Liver (tissue), 10 donors: ENCODE measurements at places on chromosomes 16 and 17. TPM values are rescaled to one million over a fixed set of nuclear protein-coding genes. Genes with fewer than 3 reads are reported as not detected.

The NUPR1 gene
- 109 TPM for polyA plus RNA-seq

The GRB7 gene
- 1.9 TPM for polyA plus RNA-seq

The EPX gene
- polyA plus RNA-seq, result 0.09 TPM

The CACNG3 gene
- polyA plus RNA-seq, result not detected

The KRT36 gene
- not detected for polyA plus RNA-seq

DNA sequence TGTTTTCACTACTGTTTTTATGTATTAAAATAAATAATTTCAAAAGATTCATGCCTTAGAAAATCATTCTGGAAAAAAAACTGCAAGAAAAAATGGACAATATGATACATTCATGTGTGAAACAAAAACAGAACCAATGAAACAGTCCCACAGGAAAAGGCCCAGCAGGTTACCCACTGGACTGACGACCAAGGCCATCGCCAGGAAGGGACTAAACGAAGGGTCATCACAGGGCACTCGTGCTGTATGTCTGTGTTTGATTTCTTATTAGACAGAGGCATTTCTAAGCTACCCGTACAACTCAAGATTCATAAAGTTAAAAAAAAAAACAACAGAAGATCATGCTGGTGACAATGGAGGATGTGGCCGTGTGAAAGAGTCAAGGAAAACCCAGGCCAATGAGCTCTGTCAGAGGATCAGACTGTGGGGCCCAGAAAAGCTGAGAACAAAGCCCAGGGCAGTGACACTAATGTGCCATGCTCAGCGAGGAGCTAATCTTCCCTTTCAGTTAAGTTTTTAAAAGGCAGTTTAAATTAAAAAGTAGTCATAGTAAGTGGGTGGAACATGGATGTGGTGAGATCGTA lies 31.8 kb downstream of the NSMCE1 start:
- DNase-seq, result no peak

DNA sequence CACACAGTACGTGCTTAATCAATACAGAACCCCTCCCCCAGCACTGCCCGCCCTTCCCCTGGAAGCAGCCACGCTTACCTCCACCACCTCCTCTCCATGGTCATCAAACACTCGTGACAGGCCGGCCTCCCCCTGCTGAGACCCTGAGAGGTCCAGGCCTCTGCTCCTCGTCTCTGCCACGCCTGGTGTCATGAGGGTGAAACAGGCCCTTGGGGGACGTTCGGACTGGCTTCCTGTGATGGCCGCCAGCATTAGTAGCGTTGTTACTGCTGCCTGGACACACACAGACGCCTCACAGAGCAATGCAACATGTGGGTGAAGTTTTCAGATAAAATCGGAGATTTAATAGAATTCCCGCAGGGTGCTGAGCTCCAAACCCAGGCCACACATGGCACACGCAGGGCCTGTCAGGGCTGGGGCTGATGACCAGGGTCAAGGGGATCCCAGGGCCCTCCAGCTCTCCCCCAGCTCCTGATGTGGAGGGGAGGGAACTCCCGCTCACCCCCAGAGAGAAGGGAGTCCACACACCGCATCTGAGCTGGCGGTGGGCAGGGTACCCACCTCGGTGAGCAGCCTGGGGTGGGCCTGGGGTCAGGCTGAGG lies 15.9 kb upstream of the SLC38A10 start:
- no peak for DNase-seq

DNA sequence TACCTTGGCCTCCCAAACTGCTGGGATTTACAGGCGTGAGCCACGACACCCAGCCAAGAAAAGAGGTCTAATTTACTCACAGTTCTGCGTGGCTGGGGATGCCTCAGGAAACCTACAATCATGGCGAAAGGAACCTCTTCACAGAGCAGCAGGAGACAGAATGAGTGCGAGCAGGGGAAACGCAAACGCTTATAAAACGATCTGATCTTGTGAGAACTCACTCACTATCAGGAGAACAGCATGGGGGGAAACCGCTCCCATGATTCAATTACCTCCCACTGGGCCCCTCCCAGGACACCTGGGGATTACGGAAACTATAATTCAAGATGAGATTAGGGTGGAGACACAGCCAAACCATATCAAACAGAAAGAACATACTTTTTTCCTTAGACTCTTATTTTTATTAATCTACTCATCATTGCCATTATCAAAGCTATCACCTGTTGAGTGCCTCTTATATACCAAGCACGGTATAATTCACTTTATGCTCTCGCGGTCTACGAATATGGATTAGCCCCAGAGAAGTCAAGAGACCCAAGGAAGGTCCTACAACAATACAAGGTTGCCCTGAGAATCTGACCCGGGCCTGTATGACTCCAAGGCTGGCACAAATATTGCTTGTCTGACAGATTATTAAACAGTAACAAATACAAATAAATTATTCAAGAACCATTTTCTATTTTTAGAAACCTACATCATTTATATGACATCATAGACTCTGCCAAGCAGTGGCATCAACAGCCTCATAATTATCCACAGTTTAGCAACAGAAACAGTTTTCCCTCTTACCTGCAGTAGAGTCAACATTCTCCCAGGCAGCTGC lies 2.4 kb downstream of the POLR3K start:
- DNase-seq, result no peak
